Fibroblast of skin of left biceps (primary cell): ENCODE measurements at places on chromosomes 7 and 10.

GRCh38 chr10:11499425-11500071 lies 111.9 kb downstream of the USP6NL start:
- no peak for DNase-seq

DNA sequence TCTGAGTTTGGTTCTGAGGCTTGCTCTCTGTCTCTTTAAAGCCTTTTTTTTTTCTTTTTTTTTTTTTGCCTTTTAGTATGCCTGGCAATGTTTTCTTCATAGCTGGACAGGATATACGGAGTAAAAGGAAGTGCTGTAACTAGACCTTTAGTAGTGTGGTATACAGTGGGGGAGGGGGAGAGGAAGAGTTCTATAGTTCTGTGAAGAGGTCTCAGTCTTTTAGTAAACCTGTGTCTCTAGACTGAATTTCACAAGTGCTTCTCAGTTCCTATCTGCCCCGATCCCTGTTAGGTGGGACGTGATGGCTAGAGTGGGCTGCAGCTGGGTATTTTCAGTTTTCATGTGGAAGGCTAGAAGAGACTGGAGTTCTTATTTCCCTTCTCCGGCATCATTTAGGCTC lies 3.1 kb upstream of the ABCC2 start:
- peak; percentile 50 for DNase-seq

GRCh38 chr7:23468526-23469149 lies 1.7 kb downstream of the IGF2BP3 start:
- no peak for DNase-seq

DNA sequence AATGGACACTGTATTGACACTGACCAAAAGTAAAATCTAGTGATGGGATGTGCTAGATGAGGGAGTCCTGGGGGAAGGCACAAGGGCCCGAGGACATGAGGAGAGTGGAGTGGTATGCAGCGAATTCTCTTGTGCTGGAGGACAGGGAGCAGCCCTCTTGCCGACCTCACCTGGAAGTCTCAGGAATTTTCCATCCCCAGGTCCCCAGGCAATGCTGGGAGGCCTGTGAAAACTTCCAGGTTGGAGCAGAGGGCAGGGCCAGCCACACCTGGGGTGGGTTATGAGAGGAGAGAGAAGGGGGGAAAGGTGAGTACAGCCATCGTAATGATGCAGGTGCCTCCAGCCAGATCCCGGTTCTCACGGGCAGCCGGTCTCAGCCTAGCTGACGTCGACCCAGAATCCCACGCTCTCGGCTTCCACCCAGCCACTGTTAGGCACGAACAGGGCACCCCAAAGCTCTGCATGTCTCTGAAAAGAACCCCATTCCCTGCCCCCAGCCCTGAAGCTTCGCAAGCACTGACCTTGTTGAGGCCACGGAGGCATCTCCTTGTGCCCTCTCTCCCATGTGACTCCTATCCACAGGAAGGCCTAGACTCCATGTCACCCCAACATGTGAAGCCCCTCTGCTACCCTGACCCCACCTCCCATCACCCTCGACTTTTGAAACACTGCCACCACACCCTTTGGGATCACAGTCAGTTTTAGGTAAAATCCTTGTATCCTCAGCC lies 239.7 kb upstream of the MYO3A start:
- no peak for DNase-seq

DNA sequence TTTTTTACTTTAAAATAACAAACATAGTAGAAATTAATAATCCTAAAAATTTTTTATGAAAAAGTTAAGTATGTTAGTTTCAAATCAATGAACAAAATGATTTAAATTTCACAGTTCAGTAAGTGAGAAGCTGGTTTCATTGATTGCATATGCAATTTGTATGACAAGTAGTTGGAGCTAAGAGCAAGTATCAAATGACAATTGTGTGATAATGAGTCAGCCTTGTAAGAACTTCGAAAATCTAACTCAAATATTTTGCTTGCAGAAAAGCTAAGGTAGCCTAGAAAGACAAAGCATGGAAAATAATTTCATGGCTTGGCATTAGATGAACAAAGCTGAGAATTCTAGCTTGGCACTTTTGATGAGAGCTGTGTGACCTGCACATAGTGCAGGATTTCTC lies 111.5 kb downstream of the HDAC9 start:
- DNase-seq, result peak; percentile 13

- DNase-seq, result no peak
Measured at GRCh38 chr7:5278766-5279165, 4.0 kb upstream of the SLC29A4 start.

DNA sequence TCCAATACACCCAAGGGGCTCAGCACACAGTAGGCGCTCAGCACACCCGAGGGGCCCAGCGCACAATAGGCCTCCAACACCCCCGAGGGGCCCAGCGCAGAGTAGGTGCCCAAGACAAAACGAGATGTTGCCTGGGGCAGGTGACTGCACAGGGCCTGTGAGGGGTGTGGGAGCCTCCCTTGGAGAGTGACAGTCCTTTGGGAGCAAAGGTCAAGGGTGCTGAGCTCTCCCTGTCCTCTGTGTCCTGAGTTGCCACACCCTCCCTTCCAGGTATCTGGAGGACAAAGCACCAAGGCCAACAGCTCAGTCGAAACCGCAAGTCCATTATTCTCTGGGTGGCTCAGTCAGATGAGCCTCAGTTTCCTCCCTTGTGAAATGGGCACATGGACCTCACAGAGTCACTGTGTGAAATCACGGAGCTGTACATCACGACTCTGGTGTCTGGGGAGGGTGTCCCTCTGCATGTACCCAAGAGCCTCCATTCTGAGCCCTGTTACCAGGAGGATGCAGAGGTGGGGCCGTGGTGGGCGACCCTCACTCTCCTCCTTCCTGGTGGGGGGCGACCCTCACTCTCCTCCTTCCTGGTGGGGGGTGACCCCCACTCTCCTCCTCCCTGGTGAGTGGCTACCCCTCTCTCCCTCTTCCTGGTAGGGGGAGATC lies 81.3 kb downstream of the FOXL3 start:
- no peak for DNase-seq

DNA sequence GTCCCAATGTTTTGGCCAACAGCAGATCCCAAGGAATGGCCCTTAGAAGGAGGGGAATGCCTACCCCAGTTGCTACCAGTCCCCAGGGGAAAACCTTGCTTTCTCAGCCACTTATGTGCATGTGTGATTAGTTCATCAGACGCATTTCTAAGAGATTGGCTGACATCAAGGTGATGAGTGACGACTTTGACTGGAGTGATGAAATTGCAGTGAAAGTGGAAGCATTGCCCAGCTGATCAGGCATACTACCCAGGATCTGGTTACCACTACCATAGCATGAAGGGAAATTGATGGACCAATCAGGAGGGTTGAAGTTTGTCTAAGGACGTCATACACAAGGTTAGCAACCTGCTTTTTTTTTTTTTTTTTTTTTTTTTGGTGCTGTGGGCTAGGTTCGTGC lies 90.3 kb upstream of the ELMO1 start:
- no peak for DNase-seq

GRCh38 chr7:81736091-81736490 lies 33.8 kb downstream of the HGF start:
- no peak for DNase-seq

DNA sequence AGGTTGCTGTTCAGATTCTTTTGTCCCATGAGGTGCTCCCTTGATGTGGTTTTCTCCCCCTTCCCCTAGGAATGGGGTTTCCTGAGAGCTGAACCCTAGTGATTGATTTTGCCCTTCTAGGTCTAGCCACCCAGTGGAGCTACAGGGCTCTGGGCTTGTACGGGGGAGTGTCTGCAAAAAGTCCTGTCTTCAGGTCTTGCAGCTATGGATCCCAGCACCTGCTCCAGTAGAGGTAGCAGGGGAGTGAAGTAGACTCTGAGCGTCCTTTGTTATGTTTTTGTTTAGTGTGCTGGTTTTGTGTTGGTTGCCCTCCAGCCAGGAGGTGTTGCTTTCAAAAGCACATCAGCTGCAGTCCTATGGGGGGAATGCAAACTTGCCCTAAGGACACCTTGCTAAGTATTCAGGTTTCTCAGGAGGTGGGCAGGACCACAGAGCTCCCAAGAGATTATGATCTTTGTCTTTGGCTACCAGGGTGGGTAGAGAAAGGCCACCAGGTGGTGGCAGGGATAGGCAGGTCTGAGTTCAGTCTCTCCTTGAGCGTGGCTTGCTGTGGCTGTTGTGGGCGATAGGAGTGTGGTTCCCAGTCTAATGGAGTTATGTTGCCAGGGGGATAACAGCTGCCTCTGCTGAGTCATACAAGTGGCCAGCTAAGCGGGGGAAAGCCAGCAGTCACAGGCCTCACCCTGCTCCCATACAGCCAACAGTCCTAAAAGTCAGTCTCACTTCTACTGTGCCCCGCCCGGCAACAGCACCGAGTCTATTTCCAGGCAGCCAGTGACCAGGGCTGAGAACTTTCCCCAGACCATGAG lies 92.4 kb upstream of the JCAD start:
- DNase-seq, result no peak

- no peak for DNase-seq
Measured at GRCh38 chr10:13517675-13518074, 11.1 kb downstream of the BEND7 start.

DNA sequence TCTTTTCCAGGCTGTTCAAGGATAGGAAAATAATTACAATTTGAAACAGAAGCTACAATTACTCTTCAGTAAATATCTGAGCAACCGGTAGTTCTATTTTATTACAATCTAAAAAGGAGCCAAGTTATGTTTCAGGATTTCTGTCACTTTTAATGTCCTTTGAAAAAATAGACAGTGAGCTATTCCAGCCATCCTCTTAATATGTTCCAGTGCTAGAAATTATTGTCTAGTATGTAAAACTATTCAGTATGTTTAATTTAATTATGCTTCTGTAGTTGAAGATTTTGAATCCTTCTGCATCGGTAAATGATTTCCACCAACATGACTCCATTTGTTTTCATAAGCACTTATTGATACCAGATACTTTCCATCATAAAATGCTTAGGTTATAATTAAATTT lies 129.6 kb upstream of the SEMA3D start:
- no peak for DNase-seq

- no peak for DNase-seq
Measured at GRCh38 chr7:80642871-80643270, 4.4 kb downstream of the CD36 start.

GRCh38 chr7:2102375-2102723 lies 130.4 kb downstream of the MAD1L1 start:
- no peak for DNase-seq

GRCh38 chr10:44811072-44811471 lies 100.1 kb upstream of the TMEM72 start:
- no peak for DNase-seq

GRCh38 chr10:129608653-129609052 lies 141.6 kb downstream of the MGMT start:
- no peak for DNase-seq

DNA sequence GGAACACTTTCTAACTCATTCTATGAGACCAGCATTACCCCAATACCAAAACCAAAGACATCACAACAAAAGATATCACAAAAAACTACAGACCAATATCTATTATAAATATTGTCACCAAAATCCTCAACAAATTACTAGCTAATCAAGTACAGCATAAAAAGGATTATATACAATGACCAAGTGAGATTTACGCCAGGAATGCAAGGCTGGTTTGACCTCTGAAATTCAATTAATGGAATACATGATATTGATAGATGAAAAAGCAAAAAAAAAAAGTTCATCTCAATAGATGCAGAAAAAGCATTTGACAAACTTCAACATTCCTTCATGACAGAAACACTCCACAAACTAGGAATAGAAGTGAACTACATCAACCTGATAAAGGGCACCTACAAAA lies 175.3 kb downstream of the LCOR start:
- no peak for DNase-seq

DNA sequence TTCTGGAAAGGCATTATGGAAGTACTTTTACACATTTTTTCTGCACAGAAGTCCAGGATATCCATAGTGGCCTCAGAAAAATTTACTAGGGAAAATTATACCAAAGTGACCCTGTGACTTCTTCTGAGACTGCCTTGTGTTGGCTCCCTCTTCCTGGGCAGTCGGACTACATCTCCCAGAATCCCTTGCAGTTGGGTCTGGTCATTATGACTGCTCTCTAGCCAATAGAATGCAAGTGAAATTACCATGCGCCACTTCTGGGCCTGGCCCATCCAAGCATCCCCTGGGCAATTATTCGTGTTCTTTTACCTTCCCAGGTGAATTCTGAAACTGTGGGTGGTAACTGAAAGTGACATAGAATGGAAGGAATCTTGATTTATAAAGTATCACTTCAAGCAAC lies 430.9 kb downstream of the ACTR3B start:
- DNase-seq, result no peak

GRCh38 chr10:104333032-104333727 lies 5.1 kb downstream of the ITPRIP start:
- DNase-seq, result no peak

GRCh38 chr10:11636697-11637303 lies 25.4 kb upstream of the USP6NL start:
- no peak for DNase-seq

DNA sequence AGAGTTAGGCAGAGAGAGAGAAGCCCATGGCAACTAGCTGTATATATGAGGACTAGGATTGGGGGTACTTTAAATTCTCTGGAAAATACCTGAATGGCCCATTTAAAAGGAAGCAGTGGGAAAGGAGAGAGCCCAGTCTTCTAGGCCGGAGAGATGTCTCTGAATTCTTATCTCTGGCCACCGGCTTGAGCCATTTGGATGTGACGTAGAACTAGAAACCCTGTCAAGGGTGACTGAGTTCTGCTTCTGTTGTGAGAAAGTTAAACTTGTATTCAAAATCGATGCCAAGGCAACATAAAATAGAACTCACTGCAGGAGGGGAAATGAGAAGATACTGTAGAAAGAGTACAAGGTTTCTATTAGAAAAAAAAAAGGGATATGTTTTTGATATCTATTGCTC lies 6.3 kb upstream of the GSTK1 start:
- DNase-seq, result no peak

- DNase-seq, result no peak
Measured at GRCh38 chr7:55481155-55481554, 91.1 kb downstream of the VOPP1 start.

DNA sequence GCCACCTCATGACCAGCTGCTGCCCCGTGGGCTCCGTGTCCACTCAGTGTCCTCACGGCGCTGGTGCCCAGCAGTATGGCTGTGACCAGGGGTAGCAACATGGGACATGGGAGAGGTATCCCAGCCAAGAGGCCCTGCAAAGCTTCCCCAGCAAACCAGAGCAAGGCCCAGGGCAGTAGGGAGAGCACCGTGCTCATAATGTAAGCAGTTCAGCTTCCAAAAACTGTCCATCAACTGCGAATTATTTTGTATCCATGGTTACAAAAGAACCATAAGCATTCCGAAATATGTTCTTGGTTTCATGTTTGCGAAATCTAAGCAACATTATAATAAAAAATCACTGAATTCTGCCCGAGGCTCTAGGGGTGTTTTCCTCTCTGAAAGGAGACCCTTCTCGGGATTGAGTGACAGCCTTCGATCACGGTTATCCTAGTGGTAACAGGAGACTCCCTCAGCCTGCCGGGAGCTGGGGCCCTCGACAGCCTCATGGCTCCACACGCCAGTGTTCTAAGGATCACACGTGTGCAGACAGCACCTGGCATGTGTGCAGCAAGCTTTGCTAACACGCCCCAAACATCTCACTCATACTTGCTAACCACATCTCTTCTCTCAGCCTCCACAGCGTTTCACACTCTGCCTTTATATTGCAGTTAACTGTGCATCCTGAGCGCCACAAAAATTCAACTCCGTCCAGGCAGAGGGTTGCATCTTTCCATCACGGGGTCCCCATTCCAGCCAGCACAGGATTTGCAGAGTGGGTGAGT lies 117.6 kb downstream of the DIP2C start:
- DNase-seq, result peak; percentile 41
